NCI-H748 treated with DMSO at 0.1 percent for 48 hours (cell line): ENCODE measurements at places on chromosomes 7 and 10.
A peak's percentile ranks its signal among the peaks of the same experiment; 100 is the strongest.

DNA sequence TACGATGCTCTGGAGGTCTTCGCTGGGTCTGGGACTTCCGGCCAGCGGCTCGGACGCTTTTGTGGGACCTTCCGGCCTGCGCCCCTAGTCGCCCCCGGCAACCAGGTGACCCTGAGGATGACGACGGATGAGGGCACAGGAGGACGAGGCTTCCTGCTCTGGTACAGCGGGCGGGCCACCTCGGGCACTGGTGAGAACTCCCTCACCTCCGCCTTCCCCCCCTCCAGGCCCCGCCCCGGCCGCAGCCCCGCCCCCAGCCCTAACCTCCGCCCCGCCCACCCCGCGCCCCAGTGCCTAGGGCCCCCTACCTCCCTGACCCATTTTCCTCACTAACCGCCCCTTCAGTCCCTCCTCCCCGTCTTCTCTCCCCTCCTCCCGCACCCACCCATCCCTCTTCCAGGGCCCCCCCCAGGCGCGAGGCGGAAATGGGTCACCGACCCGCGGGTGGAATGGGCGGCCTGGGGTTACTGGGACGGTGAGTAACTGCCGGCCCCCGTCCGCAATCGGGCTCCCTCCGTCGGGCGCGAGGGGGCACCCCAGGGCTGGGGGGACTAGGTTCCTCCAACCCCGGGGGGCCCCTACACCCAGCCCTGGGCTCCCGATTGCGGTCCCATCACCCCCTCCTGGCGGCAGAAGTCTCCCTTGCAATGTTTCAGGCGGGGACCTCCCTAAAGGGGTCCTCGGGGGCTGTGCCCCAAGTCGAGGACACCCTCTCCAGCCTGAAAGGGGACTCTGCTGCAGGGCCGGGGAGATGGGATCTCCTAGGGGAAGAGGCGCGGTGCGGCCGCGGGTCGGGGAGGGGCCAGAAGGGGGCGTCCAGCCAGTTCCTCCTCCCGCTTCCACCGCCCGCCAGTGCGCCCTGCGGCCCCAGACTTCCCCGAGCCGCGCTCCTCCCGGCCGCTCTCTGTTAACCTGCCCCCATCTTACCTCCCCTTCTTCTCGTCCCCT, 2.1 kb downstream of the PCOLCE start:
- DNase-seq = peak; percentile 46

DNA sequence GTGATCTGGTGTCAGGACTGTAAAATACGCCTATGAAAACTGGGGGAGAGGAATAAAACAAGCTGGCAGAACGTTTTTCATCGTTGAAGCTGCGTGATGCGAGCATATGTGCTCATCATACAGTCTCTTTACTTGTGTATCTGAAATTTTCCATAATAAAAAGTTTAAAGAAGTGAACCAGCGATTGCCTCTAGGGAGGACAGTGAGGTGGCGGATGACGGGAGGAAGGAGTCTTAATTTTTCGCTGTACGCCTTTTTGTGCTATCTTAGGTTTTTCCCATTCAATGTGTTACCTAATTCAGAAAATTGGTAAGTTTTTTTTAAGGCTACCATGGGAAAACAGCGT, 891 bp upstream of the WAPL start:
- no peak for DNase-seq

DNA sequence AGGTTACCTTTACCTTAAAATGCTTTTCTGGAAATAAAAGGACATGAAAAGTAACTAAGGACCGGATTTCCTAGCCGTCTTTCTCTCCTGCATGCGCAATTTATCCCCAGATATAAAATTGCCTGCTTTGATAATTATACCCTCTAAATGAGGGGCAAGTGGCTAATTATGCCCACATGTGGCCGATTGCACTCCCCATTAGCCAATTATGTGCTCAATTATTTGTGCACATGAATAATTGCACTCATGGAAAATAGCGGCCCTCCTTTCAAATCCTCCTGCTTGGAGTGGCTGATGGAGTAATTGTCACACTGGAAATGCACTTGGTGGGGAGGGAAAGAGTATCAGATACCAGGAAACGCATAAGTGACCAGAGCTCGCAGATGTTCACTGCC, 66.4 kb upstream of the ATRNL1 start:
- DNase-seq = peak; percentile 91

DNA sequence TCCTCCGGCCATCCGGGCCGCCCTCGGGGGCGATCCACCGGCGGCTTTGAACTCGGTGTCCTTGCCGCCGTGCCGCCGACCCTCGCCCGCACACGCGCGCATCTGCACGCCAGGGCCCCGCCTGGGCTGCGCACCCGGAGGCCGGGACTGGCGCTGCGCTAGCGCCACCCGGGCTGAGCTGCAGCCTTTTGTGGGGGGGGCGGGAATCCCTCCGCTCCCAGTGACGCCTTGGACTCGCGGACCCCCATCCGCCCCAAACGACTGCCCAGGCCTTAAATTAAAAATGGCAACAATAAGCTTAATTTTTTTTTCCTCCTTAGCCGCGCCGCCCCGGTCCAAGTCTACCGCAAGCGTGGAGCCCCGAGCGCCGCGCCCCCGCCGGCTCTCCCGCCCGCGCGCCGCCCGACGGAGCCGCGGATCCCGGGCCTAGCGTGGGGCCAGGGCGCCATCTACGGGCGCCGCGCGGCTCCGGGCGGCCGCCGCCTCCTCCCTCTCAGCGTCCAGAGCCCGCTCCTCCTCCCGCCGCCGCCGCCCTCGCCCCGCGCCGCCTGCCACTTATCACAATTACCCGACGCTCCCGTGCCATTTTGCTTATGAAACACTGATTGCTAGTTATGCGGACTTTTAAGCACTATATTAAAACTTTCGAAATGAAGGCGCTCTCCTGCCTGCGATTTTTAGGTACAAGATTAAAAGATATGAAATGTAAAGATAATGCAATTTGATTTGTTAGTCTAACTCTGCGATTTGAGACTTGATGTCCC, 7.5 kb upstream of the EBF3 start:
- DNase-seq = peak; percentile 30

- no peak for DNase-seq
These were observed 11.8 kb downstream of the CPED1 start for GRCh38 chr7:121000081-121000983.

- no peak for DNase-seq
These were observed 2.0 kb downstream of the ACSM6 start for GRCh38 chr10:95196046-95196445.

DNA sequence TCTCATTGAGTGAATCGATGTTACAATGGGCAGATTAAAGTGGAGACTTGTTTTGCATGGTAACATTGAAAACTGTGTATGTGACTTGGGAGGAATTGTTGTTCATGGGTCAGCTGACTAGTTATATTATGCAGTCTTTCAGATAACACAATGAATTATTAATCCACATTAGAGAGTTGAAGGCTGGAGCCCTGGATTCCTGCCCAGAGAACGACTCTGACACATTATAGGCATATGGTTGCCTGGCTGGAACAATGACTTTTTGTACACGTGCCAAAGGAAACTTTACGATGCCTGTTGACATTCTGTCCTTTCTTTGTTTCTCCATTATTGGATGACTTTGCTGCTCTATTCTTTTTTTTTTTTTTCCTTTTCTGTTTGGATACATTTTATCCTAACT, 52.3 kb upstream of the TMEM229A start:
- DNase-seq = no peak

- peak; percentile 94 for DNase-seq
These were observed 167.4 kb downstream of the IMMP2L start for GRCh38 chr7:111394891-111395290.

DNA sequence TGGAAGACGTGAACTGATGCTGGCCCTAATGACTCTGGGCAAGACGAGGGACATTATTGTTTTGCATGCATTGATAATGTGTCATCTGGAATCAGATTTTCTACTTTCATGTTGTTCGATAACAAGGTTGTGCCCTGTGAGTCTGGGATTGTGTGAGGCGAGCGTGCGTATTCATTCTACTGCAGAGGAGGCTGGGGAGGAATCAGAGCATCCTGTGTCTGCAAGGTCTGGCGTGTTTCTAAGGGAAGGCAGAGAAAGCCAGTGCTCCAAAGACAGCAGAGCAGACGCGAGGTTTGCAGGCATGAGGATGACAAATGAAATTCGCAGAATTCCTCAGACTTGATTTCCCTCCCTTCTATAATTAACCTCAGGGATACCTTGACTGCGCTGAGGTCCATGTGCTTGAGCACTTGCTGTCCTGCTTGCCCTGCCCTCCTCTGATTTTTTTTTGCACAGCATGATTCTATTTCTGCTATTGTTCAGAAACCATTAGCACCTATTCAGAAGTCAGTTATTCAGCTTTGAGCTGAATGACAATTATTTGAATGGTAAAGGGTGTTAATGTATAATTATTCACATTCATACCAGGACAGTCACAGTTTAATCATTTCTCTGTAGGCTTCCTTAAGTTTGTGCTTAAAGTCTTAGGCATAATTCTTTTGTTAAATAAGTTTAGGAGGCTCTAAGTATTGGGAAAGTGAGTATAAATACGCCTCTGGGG, 233.6 kb downstream of the EBF3 start:
- DNase-seq = no peak

GRCh38 chr10:110304394-110304779, 333 bp downstream of the SMNDC1 start:
- no peak for DNase-seq

GRCh38 chr7:39592586-39592985, 26.4 kb downstream of the YAE1 start:
- no peak for DNase-seq

- DNase-seq = no peak
These were observed 9.5 kb downstream of the CPED1 start for GRCh38 chr7:120997882-120998474.

- no peak for DNase-seq
These were observed 29.0 kb downstream of the ATOH7 start for GRCh38 chr10:68202960-68203353.

- DNase-seq = no peak
These were observed 51.9 kb downstream of the IKZF1 start for GRCh38 chr7:50356212-50356944.

GRCh38 chr7:64314566-64314965, 805 bp downstream of the ZNF736 start:
- DNase-seq = no peak

- no peak for DNase-seq
These were observed 490.8 kb downstream of the IPMK start for GRCh38 chr10:57776688-57777432.

GRCh38 chr10:83564889-83565588, 574.3 kb upstream of the GHITM start:
- DNase-seq = no peak

GRCh38 chr10:2244471-2244870, 507.1 kb upstream of the ADARB2 start:
- no peak for DNase-seq

DNA sequence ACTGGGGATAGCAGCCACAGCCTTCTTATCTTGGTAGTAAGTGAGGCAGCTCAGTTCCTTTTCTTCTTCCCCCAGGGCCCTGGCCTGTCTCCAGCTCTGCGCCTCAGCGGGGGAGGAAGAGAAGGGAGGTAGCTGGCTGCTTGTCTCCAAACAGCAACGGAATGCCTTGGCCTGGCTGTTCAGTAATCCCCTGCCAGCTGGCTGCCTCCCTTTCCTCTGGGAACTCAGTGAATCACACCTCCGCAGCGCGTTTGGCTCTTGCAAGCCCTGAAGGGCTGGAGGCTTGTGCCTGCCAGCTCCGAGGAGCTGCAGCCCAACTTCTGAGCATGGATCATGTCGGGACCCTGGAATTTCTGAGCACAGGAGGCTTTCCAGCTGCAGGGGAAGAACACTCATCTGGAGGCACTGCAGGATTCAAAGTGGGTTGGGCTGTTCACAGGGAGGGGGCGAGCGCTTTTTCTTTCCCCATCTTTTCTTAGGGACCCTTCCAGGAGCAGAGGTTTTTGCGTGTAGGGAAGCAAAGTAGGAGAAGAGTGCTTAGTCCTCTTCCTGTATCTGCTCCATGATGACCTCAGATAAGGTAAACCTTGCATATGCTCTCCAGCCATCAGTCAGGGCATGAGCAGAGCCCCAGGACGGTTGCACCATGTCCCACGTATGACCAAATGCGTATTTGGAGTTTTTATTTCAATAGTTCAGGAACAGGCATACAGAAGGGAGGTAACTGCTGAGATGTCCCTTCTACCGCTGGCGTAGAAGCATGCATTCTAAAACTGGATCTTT, 253.2 kb upstream of the INHBA start:
- DNase-seq = no peak

- DNase-seq = peak; percentile 40
These were observed 18.3 kb downstream of the FZD9 start for GRCh38 chr7:73451780-73452398.

GRCh38 chr7:99557940-99558305, 519 bp upstream of the ZNF655 start:
- no peak for DNase-seq

DNA sequence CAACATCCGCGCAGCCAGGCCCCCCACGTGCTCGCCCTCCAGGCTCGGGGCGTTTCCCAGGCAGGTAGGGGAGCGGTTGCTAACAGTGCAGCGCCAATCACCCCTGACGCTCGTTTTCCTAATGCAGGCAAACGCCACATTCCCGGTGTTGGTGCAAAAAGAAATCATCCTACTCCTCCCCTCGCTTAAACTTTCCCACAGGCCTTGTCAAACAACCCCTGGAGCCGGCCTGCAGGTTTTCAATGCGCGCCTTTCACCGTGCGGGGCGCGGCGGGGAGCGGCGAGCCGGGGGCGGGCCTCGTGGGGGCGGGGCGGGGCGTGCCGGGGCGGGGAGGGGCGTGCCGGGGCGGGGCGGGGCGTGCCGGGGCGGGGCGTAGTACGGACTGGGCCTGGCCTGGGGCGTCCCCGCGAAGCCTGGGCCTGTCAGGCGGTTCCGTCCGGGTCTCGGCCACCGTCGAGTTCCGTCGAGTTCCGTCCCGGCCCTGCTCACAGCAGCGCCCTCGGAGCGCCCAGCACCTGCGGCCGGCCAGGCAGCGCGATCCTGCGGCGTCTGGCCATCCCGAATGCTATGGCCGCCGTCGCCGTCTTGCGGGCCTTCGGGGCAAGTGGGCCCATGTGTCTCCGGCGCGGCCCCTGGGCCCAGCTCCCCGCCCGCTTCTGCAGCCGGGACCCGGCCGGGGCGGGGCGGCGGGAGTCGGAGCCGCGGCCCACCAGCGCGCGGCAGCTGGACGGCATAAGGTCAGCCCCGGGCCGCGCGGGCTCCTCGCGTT, at the start of gene ECHDC3:
ECHDC3 (plus strand) TSS at position 374 of the 770 bp plus-strand sequence; CDS start at position 569, 195 bp downstream.
- DNase-seq = no peak
